ENCODE measurements at places on chromosomes 3 and 15.

GRCh38 chr3:101065962-101066361 is 72.7 kb upstream of the ABI3BP start:
- DNase-seq = no peak

DNA sequence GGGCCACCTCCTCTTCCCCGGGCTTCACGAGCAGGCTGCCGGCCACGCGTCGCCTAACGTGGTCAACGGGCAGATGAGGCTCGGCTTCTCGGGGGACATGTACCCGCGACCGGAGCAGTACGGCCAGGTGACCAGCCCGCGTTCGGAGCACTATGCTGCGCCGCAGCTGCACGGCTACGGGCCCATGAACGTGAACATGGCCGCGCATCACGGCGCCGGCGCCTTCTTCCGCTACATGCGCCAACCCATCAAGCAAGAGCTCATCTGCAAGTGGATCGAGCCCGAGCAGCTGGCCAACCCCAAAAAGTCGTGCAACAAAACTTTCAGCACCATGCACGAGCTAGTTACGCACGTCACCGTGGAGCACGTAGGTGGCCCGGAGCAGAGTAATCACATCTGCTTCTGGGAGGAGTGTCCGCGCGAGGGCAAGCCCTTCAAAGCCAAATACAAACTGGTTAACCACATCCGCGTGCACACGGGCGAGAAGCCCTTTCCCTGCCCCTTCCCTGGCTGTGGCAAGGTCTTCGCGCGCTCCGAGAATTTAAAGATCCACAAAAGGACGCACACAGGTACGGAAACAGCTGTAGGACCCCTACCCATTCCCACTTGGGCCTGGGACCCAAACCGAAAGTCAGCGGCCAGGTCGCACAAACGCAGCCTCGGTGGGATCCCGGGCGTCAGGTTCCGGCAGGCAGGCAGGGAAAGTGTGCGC is 1.5 kb downstream of the ZIC1 start:
- DNase-seq = no peak

DNA sequence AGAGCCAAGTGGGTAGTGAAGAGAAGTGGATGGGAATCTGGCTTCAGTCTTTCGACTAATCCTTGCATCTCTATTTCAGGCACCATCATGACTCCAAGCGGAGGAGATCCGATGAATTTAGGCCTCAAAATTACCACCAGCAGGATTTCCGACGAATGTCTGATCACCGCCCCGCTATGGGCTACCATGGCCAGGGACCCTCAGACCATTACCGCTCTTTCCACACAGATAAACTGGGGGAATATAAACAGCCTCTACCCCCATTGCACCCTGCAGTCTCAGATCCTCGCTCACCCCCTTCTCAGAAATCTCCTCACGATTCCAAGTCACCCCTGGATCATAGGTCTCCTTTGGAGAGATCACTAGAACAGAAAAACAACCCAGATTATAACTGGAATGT is 64.7 kb downstream of the RGMA start:
- DNase-seq = no peak

DNA sequence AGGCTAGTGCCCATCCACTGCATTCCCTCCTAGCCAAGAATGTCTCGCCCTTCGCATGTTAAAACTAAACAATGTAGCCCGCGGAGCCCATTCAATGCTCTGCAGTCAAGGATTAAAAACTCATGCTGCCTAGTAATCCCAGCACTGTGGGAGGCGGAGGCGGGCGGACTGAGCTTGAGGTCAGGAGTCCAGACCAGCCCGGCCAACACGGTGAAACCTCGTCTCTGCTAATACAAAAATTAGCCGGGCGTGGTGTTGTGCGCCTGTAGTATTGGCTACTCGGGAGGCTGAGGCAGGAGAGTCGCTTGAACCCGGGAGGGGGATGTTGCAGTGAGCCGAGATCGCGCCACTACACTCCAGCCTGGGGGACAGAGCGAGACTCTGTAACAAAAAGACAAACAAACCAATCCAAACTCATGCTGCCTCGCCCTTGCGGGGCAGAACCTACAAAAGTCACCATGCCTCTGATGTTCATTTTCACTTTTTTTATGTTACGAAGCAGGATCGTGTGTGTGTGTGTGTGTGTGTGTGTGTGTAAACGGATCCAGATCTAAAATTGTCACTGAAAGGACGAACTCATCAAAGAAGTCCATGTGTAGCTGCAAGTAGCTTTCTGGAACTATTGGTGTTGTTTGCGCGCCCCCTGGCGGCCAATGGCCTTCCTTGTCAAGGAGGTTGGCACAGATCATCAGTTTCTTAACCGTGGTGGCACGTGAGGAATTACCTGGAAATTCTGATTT is 54.8 kb upstream of the SPESP1 start:
- DNase-seq = peak; percentile 90

DNA sequence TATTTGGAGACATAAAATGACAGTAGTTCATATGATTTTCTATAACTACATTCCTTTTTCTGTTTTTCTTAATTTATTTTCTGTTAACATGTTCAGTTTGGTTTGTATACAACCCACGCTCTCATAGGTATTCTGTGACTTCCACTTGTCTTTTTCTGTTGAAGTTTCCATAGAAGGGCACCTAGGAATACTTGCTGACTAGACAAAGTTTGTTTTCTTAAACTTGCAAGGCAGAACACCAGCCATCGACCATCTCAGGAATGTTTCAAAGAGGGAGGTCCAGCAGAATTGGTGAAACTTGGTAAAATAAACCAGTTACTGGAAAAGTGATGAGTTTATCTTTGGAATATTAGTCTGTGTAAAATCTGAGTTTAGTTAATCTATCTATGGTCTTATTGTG is 403.2 kb upstream of the CADM2 start:
- DNase-seq = no peak

DNA sequence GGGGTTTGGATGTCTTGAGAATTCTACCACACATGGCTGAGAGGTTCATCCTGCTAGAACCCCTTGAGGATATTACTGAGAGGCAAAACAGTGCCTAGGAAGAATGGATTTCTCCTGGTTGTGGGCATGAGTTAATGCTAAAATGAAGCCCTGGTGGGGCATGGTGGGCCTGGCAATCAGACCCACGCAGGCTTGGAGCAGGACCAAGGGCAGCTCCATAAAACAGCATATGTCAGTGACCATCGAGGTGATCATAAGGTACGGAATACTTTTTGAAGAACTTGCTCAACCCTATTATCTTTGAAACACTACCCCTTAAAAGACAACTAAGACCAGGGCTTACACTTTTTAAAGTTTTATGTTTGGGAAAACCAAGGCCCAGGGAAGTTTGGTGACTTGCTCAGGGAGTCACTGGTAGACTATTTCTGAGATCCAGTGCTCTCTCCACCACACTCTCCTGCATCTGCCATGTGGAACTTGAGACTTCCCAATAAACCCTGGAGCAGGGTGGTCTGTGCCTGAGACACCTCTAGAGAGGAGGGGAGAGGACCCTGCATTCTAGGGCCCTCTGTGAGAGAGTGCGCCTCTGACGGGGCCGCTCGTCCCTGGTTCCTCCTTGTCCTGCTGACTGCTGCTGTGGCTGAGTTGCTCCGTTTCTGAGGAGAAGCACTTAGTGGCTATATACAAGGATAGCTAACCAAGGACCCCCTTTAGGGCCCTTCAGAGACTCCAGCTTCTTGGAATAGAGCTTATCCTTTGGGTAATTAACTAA is 28.0 kb upstream of the TIMP4 start:
- DNase-seq = no peak

DNA sequence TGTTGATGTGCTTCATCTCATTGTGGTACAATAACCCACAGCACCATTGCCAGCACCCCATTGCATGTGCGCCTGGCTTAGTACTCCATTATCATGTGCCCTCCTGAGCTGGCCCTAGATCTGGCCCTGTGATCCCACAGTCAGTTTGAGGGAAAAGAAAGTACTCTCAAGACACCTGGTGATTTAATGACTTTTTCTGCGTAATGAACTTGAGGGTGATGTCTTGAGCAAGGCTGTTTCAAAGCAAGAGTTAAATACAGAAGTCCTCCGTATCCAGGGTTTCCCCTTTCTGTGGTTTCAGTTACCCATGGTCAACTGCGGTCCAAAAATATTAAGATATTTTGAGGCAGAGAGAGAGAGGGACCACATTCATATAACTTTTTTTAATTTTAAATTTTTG is 16.3 kb downstream of the C3orf20 start:
- DNase-seq = no peak

GRCh38 chr15:85454403-85454802 is 74.0 kb downstream of the AKAP13 start:
- DNase-seq = no peak
